ENCODE measurements at places on chromosomes 5 and 9.

- no peak for DNase-seq
Observed at GRCh38 chr5:89866410-89866809, 543.1 kb downstream of the CETN3 start.

DNA sequence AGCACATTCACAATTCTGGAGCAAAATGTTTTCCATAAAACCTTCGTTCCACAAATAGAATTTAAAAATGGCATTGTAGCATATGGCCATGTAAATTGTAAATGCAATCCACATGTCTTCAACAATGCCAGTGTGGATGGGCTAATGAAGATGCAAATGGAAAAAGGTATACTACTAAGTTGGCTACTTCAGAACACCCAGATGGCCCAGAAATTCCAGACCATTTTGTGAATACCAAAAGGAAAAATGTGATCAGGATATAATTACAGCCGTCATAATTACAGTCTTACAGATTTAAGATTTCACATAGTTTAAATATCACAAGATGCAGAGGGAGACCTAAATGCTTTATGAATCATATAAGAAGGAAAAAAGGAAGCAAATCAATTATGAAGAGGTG is 117.2 kb downstream of the TSSK1B start:
- no peak for DNase-seq

GRCh38 chr9:27291292-27291691 is 5.7 kb downstream of the EQTN start:
- no peak for DNase-seq

DNA sequence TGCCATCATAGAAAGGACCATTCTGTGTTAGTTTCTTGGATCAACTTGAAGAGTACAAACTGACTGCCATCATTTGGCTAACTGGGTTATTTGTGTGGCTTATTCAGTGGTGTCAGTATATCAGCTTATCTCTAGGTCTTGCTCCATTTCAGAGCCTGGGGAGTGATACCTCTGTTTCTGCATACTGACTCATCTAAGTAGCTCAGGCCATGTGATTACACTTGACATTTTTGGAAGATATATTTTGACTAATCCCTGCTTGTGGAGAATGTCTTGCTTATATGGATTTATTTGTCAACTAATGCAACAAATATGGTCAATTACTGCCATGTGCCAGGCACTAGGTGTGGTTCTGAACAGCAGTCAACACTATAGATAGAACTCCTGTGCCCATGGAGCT is 311.7 kb downstream of the YTHDC2 start:
- no peak for DNase-seq

- no peak for DNase-seq
Observed at GRCh38 chr5:30596495-30597064, 596.9 kb upstream of the CDH6 start.

DNA sequence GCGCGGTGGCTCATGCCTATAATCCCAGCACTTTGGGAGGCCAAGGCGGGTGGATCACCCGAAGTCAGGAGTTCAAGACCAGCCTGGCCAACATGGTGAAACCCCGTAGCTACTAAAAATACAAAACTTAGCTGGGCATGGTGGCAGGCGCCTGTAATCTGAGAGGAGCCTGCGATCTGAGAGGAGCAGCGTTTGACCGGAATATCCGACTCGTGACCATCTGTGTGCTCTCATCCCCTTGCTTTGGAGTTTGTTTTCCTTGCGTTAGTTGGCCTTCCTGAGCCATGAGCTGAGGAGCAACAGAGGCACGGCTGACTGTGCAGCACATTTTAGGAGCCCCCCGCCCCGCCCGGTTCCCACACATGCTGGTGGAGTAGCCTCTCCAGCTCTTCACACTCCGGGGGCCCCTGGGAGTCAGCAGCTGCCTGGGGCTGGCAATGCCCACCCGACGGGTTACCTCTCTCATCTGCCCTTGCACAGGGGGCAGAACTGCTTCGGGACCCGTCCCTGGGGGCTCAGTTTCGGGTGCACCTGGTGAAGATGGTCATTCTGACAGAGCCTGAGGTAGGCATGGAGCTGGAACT is 3.0 kb downstream of the ADAMTS13 start:
- no peak for DNase-seq

DNA sequence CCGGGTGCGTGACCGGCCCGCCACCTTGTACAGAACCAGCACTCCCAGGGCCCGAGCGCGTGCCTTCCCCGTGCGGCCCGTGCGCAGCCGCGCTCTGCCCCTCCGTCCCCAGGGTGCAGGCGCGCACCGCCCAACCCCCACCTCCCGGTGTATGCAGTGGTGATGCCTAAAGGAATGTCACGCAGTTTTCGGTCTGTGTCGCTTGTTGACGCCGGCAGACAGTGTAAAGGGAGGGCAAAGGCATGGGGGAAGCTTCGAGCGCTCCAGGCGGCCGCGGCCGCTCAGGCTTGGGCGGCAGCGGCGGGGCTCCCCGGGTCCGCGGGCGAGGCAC is 1.3 kb downstream of the LRRC26 start:
- DNase-seq = no peak

DNA sequence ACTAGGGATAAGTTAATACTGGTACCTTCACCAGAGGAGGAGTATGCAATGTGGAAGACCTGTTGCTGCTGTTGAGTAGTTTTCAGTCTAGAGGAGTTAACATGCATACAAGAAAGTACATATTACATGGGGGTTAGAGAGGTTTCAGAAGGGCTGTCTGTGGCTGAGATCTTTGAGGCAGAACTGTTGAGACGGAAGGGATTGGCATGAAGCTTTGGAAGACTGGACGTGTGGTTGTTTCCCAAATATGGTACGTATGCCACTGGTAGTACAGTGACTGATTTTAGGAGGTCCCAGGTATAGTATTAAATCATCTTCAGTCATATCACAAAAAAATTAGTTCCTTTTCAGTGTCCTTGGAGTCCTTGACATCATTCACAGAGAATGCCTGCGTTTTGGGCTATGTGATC is 17.6 kb downstream of the TNFAIP8 start:
- no peak for DNase-seq
